ENCODE measurements at places on chromosomes 13 and 19. TPM values are rescaled to one million over a fixed set of nuclear protein-coding genes. Genes with fewer than 3 reads are reported as not detected.

DNA sequence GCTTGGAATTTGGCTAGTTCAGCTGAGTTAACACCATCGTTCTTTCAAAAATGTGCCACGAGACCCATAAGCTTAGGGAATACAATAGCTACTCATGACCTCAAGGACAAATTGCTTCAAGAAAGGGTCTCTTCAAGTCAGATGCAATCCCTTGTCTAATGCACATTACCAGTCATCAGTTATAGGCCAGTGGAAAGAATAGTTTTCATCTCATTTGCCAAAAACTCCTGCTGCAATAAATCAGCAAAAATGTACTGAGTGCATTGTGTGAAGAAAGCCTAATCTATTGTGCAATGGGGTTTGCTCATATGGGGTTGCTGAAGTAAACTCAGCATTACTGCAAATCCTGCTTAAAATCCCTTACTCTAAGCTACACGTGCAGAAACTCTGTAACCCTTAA, 208.3 kb upstream of the NBEA start:
- DNase-seq, result no peak

DNA sequence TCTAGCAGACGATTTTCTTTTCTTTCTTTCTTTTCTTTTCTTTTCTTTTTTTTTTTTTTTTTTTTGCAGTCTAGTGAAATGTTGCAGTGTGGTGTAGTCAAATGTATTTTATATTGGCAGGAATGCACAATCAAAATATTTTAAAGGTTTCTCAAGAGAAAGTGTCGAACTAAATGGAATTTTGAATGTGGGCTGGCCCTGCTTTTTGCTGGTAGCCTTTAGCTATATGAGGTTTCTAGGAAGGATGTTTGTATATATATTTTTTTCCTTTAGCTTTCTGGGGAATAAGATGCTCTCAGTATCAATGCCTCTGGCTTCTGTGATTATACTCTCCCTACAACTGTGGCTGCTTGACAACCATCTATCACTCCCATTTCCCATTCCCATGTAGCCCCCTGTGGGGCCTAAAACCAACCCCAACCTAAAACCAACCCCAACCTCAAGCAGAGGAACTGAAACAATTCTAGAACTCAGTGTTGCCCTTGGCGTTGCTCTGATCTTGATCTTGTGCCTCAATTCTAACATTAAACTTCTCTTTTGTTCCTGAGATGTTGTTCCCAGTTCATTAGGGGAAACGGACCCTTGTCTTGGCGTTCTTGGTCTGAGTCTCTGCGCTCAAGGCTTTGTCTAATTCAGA, 27.1 kb downstream of the CYSLTR2 start:
- DNase-seq, result no peak

- peak; percentile 29 for DNase-seq
Measured at GRCh38 chr13:94305463-94305862, 174.0 kb downstream of the DCT start.

- peak; percentile 78 for DNase-seq
Measured at GRCh38 chr19:13881251-13881691, 4.3 kb downstream of the NANOS3 start.

DNA sequence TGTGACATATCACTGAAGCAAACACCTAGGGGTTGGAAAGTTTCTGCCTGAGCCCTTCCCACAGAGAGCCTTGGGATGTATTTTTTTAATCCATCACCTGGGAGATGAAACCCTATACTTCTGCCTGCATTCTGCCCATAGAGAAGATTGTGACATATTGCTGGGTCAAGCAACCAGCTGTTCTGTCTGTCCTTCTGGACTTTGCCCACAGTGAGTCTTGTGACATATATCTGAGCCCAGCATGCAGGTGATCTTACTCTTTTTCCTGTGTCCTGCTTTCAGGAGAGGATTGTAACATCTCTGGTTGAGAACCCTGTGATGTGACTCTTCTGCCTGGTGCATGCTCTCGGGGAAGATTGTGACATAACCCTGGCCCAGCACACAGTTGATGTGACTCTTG, 24.9 kb upstream of the ZNF681 start:
- DNase-seq, result no peak

DNA sequence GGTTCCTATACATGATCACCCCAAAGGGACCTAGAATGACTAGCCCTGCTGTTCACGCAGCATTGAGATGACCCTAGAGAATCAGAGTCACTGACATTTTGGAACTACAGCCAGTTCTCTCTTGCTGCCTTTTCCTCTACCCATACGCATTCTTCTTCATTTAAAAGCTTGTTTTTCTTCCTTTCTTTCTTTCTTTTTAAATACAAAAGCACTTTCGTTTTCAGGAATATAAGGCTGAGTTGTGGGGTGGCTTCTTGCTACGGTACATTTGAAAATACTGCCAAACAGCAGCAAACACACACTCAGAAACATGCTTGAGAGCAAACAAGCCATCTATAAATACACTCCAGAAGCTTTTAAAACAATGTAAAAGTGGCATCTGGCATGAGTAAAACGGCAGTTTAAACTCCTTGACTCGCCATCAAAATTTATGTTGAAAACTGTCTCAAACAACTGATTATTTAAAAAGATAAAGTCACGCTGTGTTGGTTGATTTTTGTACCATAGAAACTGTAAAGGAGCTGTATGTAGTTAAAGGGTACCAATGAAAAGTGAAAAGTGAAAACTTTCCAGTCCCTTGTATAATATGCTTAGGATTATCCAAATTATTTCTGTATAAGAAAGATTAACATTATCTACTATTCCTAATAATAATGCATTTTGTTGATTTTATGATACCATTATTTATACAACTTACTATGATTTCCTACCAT, 95.6 kb downstream of the PCDH9 start:
- DNase-seq, result no peak

DNA sequence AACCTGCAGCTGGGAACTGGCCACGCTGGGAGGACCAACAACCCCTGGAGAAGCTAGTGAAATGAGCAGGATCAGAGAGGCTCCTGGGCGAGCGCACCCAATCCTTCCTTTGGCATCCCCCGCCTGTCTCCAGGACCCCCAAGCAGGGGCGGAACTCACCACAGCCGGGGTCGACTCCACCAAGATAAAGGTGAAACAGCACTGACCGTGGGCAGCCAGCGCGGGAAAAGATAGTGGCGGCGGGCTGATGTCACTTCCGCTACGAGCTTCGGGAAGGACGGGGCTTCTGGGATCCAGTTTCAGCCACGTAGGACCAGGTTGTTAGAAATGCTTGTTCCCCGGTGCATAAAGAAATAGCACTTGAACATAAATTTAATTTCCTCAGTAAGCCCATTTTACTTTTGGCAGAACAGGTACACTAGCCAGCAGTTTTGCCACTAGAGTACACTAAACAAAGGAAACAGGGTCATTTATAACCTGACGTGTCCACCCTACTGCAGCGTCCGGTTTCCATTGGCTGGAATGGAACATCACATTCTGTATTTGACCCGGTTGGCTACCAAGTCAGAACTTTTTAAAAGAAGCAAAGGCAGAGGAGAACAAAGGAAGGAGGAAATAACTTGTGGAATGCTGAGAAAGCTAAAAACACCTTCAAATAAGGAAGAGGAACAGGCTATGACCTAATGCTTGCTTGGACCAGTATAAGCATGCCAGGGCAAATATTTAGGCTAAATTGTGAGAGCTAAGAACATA, 25.5 kb upstream of the ZNF562 start:
- DNase-seq, result no peak

GRCh38 chr19:58003174-58003828, 681 bp upstream of the ZNF606 start:
- no peak for DNase-seq

GRCh38 chr13:79011179-79011578, 352.2 kb upstream of the OBI1 start:
- DNase-seq, result no peak

- DNase-seq, result peak; percentile 88
Measured at GRCh38 chr13:33610438-33611120, 207.4 kb upstream of the RFC3 start.

DNA sequence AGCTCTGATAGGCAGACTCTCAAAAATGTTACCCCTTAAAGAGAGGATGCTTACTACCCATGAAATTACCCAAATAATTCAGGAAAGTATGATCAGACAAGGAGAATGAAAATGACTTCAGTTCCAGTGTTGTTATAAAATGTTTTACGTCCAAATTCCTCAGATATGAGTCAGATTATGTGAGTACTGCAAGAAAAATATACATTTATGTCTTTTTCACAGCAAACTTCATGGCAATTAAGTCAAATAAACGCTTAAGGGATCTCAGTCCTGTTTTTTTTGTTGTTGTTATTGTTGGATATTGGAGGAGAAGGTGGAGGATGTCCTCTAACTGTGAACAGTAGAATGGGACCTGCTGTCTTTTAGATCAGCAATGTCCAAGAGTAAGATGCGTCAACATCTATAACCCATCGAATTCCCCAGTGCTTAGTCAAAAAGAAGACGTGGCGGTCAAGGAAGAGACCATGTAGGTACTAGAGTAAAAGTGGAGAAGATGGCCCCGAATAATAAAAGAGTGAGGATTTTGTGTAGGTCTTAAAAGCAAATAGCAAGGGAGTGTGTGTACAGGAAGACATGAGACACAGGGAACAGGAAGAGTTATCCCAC, 215.4 kb upstream of the IRS2 start:
- no peak for DNase-seq

GRCh38 chr13:50228527-50228926, 213.3 kb downstream of the KCNRG start:
- DNase-seq, result no peak

DNA sequence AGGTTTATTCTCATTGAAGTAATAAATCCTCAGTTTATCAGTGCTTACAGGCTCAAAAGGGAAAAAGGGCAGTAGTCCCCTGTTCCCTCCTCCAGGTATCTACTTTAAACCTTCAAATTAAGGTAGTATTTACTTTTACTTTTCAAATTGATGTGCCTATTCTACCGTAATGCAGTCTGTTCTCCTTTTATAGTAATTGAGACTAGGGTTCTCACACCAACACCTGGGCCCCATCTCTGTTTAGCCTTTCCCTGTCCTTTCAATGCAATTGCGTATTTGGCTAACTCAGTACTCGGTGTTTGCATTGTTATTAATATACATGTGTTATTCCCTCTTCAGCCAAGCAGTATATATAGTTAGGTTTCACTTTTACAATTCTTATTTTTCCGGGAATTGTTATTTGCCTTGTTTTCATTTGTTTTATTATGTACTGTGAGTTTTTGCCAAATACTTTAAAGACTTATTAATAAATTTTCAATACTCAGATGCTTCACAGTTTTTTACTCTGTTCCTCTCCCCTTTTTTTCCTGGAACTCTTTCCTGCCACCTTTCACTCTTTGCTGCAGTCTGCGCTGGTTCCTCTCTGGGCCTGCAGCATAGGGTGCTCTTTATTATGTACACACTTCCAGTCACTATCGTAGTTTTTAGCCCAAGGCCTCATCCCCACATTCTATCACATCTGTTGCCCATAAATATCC, 30.3 kb downstream of the USPL1 start:
- no peak for DNase-seq

- DNase-seq, result no peak
Measured at GRCh38 chr13:94160875-94161274, 318.6 kb downstream of the DCT start.

GRCh38 chr13:64074971-64075474, 2659.4 kb upstream of the PCDH20 start:
- no peak for DNase-seq

DNA sequence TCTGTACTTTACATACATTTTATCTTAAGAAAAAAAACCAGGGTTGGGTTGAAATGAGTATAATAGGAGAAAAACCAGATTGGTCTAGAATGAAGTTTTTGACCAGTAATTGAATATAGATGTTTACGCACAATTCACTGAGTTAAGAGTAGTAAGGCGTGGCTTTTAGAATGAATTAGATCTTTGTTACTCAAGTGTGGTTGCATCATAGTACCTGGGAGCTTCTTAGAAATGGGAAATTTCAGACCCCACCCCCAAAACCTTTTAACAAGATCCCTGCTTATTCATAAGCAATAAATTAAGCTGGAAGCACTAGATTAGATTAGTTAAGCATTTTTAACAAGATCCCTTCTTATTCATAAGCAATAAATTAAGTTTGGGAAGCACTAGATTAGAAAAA, 28.7 kb upstream of the LMO7 start:
- no peak for DNase-seq

- DNase-seq, result no peak
Measured at GRCh38 chr19:3346677-3347353, 19.6 kb upstream of the NFIC start.

- DNase-seq, result no peak
Measured at GRCh38 chr19:3851254-3852176, 17.3 kb downstream of the ZFR2 start.

DNA sequence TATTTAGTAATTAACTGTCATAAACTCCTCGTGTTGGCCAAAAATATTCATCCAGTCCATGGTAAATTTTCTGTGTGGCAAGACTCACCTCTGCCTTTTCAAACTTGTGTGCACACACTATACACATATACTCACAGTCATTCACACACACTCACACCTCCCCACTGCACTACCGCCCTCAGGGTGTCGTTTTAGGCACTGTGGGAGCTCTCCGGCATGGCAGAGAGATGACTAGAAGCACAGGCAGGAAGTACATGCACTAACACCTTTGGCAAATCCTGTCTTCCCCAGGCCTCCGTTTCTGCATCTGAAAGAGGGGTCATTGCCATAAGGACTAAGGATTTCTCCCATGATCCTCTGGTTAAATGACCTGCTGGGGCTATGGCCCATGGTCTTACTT, 62.6 kb upstream of the FARP1 start:
- no peak for DNase-seq

- no peak for DNase-seq
Measured at GRCh38 chr19:16193466-16193865, 4.2 kb upstream of the AP1M1 start.

GRCh38 chr13:99385161-99385560, 78.0 kb upstream of the GPR183 start:
- no peak for DNase-seq

- DNase-seq, result no peak
Measured at GRCh38 chr19:12872255-12872654, 9.0 kb downstream of the DNASE2 start.

GRCh38 chr19:58336820-58337219, 10.0 kb downstream of the ZSCAN22 start:
- no peak for DNase-seq

DNA sequence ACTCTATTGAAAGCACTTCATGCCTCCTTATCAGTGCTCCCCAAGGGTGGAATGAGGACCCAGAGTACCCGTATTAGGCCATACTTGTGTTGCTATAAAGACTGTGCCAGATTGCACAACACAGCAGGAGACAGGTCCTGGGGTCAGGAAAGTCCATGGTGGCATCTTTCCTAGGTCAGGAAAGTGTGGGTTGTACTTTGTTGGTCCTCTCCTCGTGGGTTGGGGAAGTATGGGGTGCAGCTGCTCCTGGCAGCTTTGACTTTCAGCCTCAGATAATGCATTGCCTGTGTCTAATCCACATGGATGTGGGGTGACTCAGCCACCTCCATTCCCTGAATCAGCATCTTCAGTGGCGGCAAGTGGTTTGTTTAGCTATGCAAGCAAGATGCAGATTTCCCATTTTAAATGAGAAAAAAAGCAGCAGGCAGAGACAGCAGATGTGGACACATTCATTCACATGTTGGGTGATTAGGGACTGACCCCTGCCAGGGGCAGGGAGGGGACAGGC, 8.4 kb upstream of the CYP2B6 start:
- peak; percentile 64 for DNase-seq

- DNase-seq, result no peak
Measured at GRCh38 chr13:35836446-35836845, 294.7 kb downstream of the DCLK1 start.

DAND5 gene
- 0.06 TPM for total RNA-seq

DCUN1D2 gene
- 19.6 TPM for total RNA-seq

KLK5 gene
- 0.64 TPM for total RNA-seq

CGB8 gene
- total RNA-seq, result 1.5 TPM

KIR3DL1 gene
- not detected for total RNA-seq

MTUS2 gene
- 0.25 TPM for total RNA-seq

CEACAM18 gene
- total RNA-seq, result not detected

ANKLE1 gene
- 0.06 TPM for total RNA-seq

APLP1 gene
- total RNA-seq, result 28.7 TPM

SIGLEC12 gene
- not detected for total RNA-seq

Data from H4 (cell line).